ENCODE measurements at places on chromosomes 1 and 21.
A peak's percentile ranks its signal among the peaks of the same experiment; 100 is the strongest.

DNA sequence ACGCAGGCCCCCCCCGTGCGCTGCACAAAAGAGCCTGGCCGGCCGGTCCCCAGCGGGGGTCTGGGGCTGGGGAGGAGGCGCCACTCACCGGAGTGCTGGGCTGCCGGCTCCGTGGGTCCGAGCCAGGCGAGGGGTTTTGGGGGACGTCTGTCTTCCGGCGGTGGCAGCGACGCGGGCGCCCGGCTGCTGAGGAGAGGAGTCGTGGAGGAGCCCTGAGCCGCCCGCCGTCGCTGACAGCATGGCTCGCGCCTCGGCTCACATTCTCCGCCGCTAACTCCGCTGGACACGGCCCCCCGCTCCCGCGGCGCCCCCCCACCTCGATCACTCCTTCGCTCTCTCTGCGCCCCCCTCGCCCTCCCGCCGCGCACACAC lies 649 bp downstream of the AHDC1 start:
- no peak for DNase-seq

- DNase-seq: no peak
Observed at GRCh38 chr21:36076878-36077655, 7.2 kb downstream of the CBR1 start.

- no peak for DNase-seq
Observed at GRCh38 chr1:219415433-219415832, 197.5 kb downstream of the ZC3H11B start.

DNA sequence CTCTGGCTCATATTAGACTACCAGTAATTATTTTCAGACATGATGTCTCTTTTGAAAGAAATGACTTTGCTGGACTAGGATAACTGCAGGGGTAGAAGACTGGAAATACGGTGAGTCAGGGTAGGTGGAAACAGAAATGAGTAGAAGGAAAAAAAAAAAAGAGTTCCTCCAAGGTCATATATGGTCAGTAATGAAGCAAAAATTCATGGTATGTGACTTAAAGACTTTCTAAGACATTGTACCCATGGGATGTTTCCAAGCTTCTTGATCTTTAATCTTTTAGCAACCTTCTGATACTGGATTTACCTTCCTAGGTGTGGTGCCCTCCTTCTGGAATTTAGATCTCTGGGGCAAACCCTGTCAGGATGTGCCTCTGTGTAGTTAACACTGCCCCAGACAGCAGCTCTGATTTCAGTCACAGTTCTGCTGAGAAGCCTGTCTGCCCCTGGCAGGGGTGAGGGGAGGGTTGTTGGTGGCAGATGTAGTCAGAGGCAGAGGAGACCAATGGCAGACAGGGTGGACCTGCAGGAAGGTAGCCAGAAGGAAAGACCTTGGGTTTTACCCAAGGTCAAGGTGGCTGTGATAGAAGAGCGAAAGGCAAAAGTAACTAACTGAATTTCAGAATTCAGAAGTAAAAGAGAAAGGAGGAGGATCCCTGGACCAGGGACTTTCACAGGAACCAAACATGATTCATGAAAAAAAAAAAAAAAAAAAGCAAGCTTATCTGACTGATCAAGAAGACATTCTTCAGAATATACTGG lies 44.1 kb upstream of the BCL10 start:
- peak; percentile 52 for DNase-seq

- no peak for DNase-seq
Observed at GRCh38 chr1:42974767-42975437, 16.2 kb upstream of the SLC2A1 start.

GRCh38 chr1:228465571-228466146 lies 21.5 kb upstream of the RNF187 start:
- DNase-seq: no peak

DNA sequence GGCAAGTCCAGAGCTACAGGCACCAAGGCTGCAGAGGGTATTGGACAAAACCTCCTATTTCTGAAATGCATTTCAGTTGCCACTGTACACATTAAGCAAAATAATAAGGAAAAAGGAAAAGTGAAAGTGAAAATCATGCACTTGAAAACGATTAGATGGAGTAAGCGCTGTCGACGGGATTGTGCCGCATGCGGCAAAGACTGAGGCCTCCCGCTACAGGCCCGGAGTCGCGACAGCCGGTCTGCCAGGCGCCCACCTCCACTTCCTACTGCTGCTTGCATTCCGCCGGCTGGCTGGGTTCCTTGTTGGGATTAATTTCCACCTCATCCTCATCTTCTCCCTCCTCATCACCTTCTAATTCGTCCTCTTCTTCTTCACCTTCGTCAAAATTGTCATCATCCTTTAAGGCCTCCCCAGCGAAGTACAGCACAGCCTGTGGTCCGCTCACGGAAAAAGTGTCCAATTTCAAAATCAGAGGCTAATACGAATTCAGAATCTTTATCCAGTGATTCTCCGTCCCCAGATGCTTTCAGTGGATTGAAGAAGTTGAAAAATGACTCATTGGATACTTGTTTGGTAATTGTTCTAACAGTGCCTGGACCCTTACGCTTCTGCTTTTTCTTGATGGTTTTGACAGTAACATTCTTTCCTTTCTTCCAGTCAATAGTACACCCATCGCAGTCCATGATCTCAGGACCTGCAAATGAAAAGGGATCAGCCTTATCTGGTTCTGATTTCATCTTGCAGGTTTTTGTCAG lies 38.0 kb downstream of the CD58 start:
- DNase-seq: no peak

- DNase-seq: peak; percentile 41
Observed at GRCh38 chr1:27489501-27489972, 430 bp downstream of the WASF2 start.

- peak; percentile 62 for DNase-seq
Observed at GRCh38 chr1:182588500-182589396, at the start of gene RNASEL. Gene RNASEL, minus strand, starts transcription at chr1:182589256. Its CDS starts 2,450 bp downstream, at chr1:182586806.

GRCh38 chr1:163836481-163836880 lies 514.7 kb downstream of the NUF2 start:
- DNase-seq: no peak

All from muscle of back (tissue), 13 donors.